ENCODE measurements at places on chromosomes 16 and 17.

DNA sequence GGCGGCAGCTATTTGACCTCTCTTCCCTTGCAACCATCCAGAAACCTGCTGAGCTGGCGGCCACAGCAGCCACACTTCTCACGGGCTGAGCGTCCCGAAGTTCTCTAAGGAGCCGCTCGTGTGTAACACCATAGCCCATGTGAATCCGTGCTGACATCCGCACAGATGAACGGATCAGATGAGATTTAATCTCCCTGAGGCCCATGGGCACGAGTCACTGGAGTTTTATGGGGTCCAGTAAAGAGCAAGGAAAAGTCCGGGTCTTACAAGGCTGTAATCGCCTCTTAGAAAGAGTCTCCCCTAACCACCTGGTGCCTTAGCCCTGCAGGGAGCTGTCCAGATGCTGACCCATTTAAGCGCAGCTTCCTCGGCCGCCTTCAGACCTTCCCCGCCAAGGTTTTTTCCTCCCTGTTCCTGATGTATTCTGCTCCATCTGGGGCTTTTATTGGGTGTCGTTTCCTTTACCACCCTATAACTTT, 5.5 kb upstream of the CACNG5 start:
- DNase-seq, result no peak

DNA sequence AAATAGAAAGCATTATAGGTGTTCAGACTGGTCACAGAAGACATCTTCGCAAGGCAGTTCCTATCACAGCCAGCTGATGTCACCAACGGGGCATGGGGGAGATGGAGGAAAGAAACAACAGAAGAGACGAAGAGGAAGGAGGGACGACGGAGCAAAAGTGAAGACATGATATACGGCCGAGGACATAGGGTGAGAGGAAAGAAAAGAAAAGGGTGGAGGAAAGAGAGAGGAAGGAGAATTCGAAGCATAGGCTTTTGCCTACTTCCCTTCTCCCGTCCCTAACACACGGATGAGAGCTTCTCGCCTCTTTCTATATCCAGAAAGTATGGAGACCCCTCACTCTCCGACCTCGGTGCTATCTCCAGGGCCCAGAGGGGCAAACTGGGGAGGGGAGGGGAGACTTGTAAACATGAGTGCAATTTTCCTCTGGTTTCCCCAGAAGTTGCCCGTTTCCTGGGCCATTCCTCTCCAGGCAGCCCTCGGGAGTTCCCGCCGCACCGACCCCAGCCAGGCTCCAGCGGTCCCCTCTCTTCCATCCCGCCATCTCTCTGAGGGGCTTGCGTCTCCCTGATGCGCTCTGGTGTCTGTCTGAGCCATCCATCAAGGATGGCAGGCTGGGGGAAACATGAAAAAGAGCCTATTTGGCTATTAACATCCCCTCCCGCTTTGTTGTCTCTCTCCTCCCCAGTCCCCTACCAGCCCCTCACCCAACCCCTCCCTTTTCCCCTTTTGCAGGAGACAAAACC, 26.0 kb downstream of the COPZ2 start:
- no peak for DNase-seq

DNA sequence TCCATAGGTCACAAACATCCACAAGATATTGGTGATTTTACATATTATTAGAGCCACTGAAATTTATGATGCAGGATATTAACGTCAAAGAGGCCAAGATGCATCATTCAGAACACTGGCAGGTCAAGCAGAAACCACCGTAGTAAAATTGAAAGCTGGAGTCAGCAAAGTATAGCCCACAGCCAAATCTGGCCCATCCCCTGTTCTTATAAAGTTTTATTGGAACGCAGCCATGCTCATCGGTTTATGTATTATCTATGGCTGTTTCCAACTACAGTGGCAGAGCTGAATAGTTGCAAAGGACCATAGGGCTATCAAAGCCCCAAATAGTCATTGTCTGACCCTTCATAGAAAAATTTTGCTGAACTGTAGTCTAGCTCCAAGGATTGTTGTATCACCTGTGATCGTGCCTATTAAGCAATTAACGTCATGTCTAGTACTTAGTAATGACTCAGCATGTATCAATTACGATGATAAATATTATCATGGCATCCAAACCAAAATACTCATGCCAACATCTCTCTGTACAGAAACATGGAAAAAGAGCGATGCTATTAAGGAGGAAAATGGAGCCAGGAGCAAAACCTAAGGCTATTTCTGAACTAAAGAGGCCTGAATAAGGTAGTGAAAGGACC, 165.6 kb downstream of the IRX3 start:
- no peak for DNase-seq

DNA sequence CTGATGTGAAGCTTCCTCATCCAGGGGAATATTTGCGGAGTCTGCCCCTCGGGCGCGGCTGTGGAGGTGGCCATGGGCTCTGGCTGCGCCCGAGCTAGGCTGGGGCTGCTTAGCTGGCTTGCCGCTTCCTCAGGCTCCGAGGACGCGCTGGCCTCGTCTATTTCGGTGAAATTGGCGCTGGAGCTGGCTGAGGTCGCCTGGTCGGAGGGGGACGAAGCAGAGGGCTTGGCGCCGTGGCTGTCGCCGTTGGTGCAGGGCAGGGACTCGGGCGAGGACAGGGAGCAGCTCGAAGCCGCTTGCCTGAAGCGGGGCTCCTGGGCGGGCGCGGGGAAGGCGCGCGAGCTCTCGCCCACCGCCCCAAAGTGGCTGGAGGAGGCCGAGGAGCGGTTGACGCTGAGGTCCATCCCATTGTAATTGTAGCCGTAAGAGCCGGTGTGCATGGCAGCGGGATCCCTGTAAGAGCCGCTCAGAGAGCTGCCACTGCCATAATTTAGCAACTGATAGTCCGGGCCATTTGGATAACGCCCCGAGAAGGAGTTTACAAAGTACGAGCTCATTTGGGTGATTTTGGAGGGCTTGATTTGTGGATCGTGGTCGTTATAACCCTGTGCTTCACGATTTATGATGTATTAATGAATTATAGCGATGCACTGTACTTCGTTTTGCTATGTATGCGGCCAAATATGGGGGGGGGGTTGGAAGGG, at the start of gene HOXB5:
Gene HOXB5, minus strand, starts transcription at position 654 of the 704 bp plus-strand sequence. Its CDS starts 97 bp downstream, at position 557.
- DNase-seq, result no peak

DNA sequence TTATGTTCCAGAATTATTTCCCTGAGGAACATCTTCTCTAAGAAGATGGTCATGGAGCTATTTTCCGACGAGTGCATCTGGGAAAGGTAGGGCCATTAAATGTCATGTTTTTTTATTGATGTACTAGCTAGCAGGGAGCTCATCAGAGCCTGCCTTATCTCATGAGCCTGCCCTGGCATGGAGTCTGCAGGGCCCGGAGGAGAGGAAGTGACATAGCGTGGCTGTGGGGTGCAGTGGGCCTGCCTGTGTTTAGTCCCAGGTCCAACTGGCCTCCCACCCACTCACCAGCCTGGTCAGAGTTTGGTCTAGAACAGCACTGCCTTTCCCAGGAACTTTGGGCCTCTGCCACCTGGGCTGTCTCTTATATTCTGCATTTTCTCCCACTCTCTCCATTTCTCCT, 389.8 kb downstream of the SNX29 start:
- no peak for DNase-seq

GRCh38 chr17:36507266-36507665, 20.8 kb downstream of the ZNHIT3 start:
- no peak for DNase-seq

DNA sequence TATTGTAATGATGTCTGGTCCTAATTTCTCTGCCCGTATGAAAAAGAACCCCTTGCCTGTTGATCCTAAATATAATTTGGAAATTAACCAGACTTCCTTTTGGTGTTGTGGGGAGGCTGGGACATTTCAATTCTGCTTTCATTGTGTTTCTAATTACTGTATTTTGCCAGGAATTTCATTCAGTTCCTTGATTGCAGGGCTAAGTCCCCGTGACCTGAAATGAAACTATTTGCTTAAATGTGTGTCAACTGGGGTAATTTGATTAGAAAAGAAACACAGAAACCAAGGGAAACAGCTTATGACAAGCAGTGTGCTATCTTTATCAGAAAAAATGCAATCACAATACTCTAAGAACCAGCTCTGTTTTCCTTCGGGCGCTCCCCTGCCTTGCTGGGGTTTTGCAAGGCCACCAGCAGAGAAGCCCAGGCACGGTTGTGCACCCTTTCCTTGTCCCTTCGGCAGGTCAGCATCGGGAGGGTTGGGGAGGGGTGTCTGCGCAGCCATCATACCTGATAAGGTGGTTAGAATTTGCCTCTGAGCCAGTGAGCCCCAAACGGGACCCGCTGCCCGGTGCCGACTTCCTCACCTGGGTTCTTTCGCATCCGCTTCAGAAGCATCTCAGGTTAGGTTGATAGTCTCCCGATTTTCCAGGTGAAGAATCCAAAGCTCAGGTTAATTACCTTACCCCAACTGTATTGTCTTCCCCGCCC, 19.4 kb downstream of the KLHL36 start:
- no peak for DNase-seq

GRCh38 chr17:13160296-13160695, 142.5 kb upstream of the ELAC2 start:
- no peak for DNase-seq

GRCh38 chr17:20970329-20970728, 72.5 kb downstream of the USP22 start:
- no peak for DNase-seq

GRCh38 chr17:15382914-15383313, 41.5 kb upstream of the TEKT3 start:
- no peak for DNase-seq

DNA sequence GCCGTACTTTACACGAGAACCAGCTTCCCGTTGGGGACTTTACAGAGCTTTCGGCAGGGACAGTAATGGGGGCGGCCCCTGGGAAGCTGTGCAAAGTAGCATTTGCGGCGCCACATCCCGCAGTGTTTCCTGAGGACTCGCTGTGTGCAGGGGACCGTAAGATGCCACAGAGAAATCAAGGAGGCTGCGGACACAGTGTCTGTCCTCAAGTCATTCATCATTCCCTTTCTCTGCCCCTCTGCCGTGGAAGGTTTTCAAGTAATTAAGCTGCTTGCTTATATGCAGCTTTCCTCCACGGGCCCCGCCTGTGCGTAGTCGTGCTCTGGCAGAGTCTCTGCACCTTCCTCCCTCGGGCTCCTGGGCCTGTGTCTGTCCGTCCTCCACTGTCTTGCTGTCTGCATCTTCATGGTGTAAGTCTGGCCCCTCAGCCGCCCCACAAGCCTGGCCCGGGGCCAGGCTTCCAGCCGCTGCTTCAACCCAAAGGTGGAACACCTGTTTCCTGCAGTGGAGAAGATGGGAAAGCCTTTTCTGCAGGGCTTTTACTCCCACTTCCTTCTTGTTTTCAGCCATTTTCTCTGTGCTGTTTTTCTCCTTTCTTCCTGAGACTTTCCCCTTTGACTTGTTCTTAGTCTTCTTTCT, 216.9 kb upstream of the CHMP6 start:
- no peak for DNase-seq

DNA sequence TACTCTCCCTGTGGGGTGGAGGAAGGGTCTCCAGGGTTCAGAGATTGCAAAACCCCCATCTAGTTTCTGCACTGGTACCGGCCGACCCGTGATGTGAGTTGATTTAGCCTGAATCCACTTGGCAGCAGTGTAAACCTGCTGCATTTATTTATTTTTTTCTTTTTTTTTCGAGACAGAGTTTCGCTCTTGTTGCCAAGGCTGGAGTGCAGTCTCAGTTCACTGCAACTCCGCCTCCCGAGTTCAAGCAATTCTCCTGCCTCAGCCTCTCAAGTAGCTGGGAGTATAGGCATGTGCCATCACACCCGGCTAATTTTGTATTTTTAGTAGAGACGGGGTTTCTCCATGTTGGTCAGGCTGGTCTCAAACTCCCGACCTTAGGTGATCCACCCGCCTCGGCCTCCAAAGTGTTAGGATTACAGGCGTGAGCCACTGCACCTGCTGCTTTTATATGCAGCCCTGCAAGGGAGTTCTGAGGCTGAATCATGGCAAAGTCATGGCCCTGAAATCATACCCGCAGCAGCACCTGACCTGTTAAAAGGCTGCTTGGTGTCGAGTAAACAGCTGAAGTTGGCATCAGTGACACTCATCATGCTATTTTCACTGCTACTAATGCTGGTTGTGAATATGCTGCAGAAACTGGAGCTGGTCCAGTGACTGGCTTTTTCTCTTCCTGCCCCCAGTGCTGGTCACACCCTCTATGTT, 21.4 kb downstream of the DEXI start:
- DNase-seq, result no peak

DNA sequence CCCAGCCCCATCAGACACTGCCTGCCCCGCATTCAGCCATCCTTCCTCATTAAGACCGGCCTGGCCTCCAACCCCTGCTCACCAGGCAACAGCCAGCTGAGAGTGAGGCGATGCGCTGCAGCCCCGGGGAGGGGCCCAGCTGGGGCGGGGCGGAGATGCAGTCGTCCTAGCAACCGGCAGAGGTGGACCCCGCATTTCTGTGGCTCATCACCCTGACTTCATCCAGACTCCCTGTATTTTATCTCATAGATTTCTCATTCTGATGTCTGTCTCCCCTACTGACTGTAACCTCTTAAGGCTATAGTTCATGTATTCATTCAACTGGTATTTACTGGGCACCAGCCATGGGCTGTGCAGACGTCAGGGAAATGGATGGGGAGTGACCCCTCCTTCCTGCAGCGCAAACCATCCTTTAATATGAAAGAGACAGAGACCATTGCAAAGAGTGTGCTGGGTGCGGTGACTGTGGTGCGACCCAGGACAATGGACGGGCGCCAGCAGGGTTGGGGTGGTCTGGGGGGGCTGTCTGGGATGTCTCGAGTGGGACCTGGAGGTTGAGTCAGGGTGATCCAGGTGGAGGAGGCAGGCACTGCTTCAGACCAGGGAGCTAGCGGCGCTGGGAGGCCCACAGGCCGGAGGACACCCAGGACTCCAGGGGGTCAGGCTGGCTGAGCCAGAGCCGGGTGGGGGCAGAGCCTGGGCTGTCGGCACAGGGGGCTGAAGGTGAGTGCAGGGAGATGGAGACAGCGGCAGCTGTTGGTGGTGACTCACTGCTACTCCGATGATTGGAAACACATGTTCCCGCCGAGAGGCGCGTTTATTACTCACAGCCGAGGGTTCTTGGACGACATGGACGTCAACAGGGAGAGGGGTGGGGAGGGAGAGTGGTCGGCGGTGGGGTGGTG, 10.5 kb upstream of the TIMP2 start:
- no peak for DNase-seq

DNA sequence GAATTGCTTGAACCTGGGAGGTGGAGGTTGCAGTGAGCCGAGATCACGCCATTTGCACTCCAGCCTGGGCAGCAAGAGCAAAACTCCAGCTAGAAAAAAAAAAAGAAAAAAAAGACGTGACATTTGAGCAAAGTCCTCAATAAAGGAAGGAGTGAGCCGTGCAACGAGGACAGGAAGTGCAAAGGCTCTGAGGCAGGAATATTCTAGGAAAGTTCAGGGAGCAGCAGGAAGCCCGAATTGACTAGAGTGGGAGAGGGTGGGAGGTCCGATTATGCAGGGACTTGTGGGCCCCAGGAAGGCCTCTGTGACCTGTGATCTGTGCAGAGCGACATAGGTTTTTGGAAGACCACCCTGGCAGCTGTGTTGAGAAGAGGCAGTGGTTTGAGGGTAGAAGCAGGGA, 8.6 kb upstream of the LASP1NB start:
- no peak for DNase-seq

DNA sequence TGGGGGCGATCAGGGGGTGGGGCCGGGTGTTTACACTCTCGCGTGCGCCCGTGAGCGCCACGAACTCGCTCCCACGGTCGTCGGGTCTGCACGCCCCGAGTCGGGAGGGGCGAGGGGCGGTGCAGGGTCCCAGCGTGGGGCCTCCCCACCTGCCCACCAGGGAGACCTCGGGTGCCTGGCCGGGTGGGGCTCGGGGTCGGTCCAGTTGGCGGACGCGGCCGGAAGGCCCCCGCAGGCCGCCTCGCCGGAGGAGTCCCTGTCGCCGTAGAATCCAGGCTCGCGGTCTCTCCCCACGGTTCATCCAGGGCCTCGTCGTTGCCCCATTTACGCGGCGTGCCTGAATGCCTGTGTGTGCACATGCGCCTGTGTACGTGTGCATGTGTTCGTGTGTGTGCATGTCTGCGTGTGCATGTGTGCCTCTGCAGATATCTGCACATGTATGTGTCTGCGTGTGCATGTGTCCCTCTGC, 510 bp upstream of the RAB40B start:
- no peak for DNase-seq

All from GM12864 (cell line).